ENCODE measurements at places on chromosomes 2 and 18.

DNA sequence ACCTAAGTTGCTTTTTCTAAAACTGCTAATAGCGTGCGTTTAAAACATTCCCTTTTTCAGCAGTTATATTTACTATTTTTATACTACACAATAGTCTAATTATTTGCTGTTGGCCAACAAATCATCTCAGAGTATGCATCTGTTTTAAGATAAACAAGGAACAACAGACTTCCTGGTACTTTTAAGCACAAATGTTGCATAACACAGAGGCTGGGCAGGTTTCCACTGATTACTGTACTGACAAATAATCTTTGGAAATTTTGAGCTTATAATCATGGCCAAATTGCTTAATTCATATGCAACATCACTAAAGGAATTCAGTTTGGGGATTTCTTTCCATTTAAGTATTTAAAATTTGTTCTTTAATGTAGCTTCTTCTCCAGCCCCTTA, 737.4 kb upstream of the SALL3 start:
- no peak for DNase-seq

DNA sequence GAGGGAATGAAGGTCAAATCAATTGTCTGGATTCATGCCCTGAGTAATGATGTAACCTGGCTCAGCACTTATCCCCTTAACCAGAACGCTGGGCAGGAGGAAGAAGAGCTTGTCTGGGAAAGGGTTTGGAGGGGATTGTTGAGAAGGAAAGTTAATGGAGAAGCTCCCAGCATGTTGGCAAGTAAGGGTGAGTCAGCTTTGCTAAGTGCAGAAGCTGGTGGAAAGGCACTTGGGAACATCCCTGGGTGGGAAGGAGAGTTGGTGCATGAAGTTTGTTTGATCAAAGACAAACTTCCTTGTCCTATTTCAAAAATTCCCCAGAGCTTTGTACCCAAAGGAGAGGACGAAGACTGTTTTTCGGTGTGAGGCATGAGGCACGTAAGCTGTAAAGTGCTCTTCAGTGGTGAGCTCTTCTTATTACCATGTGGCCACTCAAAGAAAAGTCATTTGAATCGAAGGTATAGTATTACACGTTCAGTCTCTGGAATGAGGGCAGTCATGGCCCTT, 17.6 kb upstream of the DAW1 start:
- no peak for DNase-seq

DNA sequence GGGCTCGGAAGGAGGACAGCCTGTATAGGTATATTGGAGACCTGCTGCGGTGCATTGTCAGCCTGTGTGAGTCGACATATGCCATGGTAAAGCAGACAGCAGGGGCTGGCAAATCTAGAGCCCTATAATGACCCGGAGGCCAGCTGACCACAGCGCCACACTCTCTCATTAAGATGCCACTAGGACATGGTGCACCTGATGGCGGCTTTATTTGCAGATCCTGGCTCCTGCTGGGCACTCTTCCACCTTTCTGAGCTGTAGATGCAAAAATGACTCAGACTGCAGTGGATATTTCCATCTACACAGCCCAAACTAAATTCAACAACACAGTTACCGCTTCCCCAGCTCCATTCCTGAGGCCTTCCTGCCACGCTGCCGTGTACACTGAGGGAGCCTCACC, 389.9 kb downstream of the TNS1 start:
- no peak for DNase-seq

- DNase-seq: no peak
Observed at GRCh38 chr2:48768669-48769068, 13.1 kb upstream of the LHCGR start.

DNA sequence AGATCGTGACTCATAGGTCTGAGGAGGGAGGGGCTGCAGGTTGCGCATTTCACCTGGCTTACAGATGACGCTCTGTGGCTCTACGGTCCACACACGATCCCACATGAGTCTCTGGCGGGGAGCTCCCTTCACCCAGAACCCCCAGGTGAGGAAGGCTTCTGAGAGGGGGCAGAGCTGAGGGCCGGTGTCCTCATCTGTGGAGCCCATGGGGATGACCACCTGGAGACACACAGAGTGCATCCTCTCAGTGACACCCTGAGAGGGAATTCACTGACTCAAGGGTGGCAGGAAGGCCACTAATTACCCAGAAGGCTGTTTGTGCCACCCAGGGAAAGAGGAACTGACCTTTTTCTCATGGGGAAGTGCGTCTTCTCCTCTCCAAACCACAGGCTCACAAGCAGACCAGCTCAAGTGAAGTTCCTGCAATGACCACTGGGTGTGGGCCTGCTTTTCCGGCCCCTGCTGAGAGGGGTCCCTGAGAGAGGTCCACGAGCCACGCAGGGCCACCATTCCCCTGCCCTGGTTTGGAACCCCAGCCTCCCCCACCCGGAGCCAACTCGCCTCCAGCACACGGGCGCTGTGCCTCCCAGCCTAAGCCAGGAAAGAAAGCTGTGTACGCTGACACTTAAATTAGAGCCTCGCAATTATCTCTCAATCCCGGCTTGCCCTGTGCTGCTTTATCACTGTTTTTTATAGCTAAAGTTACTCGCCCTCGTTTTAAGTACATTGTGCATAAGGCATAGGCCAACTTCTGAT, 114.1 kb downstream of the BCL11A start:
- DNase-seq: no peak

GRCh38 chr18:62186499-62186773, 420 bp downstream of the PIGN start:
- no peak for DNase-seq

- DNase-seq: no peak
Observed at GRCh38 chr2:159098361-159098760, 129.9 kb downstream of the TANC1 start.

DNA sequence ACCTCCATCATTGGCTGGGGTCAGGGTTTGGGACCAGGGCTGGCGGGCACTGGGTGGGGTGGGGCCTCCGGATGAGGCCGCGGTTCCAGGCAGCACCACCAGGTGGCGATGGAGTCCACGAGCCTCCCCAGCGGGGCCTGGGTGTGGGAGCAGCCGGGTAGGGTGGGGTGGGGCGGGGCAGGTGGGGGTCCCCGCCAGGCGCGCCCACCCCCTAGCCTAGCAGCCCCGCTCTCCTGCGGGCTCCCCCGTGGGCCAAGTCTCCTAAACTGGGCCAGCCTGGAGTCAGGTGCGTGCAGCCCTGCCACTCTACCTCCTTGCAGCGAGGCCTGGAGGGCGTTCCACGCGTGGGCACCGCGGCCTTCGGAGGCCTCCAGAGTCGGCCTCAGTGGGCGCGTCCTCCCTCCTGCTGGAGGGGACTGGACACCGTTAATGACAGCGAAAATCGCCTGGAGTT, 187.5 kb downstream of the TWIST2 start:
- DNase-seq: no peak

- no peak for DNase-seq
Observed at GRCh38 chr2:238239543-238239862, 335 bp downstream of the HES6 start.

DNA sequence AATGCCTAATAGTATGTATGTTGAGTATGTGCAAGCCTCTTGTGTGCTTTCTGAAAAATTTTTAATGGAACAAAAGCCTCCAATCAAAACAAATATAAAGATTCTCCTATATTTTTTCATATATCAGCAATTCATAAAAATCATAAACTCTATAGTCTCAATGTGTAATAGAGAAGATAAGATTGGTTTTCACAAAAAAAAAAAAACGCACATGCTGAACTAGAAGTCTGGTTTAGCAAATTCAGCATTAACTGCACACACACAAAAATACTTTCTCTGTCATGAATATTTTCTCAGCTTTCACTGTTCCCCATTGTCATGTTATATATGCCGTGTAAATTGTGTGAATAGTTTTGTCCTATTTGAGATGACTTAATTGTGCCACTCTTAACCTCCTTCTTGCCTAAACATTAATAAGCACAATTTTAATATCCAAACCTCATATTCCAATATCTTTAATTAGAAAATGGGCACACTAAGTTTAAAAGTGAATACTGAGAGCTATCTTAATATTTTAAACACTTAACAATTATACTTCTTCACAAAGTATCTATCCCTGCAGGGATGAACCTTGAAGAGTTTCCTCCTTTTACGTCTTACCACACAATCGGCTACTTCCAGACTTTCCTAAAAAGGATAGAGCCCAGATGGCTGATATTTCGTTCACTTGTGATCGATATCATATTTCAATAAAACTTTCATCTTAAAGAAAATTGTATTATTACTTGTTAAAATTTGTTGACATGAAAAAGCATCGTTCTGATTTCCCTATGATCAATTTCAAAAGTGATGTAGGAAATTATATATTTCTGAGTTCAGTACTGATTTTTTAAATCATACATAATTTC, 242.7 kb downstream of the TCF4 start:
- no peak for DNase-seq

DNA sequence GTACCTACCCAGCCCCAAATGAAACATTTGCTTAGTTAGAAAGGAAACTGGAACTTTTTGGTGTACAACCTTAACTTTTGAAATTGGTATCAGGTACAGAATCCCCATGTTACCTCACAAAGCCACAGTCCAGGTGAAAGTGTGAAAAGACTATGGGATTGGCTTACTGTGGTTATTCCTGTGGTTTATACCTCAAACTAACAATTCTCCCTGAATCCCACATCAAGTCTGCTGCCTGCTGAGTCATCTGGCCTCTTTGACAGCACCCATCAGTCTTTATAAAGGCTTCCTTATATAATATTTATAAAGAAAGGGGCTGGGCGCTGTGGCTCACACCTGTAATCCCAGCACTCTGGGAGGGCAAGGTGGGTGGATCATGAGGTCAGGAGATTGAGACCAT, 164.6 kb downstream of the TMEM247 start:
- no peak for DNase-seq

DNA sequence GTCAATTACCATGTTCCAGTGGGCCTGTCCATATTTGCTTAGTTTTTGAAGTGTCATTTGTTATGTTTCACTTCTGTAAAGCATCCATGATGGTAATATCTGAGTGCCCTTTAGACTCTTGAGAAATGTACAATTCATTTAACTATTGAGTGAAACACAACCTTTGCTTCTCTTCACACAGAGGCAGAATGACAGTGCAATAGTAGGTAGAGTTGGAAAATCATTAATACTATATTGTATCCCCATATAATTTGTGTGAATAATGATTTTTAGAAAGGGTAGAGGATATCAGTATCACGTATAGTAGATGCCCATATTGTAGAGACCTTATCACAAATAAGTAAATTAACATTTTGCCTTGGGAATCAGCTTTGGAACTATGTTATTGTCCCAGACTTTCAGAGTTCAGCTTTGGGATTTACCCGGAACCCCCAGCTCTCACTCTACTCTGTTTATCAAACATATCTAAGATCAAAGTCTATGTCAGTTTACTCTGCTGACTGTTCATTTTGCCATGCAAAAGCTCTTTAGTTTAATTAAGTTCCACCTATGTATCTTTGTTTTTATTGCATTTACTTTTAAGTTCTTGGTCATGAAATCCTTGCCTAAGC, 172.7 kb upstream of the NOL4 start:
- no peak for DNase-seq

DNA sequence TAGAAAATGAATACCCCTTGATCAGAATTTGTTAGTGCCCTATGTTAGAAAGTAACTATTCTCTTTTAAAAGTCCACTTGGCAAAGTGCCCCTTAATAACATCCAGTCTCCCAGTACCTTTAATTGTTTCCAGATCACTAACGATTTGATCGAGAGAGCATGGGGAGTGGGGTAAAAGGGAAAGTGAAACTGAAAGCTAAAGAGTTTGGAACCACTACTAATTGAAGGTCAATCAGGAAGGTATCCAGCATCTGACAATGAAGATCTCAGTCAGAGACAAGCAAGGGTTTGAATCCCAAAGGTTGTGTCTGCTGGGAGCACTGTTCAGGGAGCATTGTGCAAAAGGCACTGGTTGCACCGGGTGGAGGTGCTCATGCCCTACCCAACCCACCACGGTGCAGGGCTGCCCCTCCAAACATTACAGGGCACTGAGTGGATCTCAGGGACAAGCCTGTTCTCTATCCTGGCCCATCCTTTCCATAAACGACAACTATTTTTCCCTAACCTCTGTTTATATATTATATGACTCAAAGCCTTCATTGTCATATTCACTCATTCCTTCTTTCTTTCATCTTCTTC, 14.6 kb upstream of the RIT2 start:
- no peak for DNase-seq

- no peak for DNase-seq
Observed at GRCh38 chr2:128344101-128344500, 25.4 kb upstream of the HS6ST1 start.

- DNase-seq: no peak
Observed at GRCh38 chr2:137748533-137748932, 215.7 kb upstream of the HNMT start.

DNA sequence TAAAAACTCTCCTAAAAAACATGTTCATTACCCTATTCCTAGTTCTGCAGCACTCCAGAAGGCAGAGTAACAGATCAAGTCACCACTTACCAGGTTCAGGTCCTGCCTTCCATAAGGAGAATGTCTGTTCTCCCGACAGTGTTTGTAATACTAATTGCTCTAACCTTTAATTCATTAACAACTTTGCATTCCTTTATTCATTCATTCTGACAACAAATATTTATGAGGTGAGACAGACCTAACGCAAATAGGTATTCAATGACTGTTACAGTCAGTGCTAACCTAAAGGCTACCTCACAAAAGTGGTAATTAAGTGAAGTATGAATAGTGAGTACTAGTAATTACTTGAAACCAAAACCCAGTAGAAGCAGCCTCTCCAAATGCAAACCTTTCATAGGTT, 224.0 kb downstream of the AFF3 start:
- no peak for DNase-seq

DNA sequence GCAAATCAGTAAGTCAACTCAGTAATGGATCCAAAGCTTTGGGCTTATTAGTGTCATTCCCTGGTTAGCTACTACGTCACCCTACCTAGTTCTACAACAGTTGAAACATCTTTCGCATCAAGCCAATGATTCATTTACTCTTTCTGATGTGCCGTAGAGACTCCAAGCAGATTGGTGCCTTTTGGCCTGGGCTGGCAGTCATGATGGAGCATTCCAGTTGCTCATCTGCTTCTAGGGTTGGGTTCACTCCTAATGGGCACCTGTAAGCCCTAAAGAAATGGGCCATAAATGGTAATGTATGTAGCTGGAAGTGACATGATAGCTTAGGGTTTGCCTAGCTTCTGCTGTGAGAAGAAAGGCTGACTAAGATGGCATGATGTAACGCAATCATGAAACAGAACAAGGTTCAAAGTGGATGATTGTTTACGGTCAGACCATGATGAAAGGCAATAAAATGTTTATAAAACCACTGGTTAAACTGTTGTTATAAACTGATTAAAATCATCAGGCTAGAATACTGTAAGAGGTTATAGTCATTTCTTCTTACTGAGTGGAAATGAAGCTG, 20.4 kb upstream of the CCL20 start:
- DNase-seq: no peak

DNA sequence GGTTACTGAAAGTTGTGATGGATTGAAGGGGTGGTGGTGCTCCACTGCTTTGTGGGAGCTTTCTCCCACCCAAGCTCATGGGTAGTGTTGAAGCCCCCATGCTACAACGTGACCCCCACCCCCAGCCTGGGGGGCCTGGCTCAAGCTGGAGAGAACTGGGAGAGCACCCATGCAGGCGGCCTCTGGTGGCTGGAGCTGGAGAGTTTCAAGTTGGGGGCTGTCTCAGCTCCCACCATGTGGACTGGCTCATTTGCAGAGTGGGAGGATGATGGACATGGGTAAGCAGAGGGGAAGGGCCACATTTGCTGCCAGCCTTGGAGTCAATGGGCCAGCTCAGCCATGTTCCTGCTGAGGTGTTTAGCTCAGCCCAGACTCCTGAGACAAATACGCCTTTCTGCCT, 62.8 kb downstream of the INPP4A start:
- DNase-seq: no peak

Measured in caudate nucleus (tissue), 63 donors.